ENCODE measurements at places on chromosomes 11 and 22.

DNA sequence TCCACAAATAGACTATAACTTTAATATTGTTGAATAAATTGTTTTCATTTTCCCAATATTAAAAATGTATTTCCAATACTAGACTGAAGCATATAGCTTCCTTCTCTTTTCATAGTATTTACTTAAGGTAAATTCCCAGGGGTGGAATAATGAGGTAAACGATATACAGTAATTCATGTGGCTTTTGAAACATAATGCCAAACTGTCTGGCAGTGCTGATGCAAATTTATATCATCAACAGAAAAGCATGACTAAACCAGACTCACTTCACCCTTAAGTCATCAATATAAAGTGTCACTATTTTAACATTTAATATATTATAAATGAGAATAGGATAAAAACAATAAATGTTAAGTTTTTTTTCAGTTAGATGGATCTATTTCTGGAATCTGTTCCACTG is 13.6 kb downstream of the C2CD3 start:
- DNase-seq: no peak

- DNase-seq: no peak
Observed at GRCh38 chr11:9787981-9788521, 124.2 kb downstream of the SWAP70 start.

- no peak for DNase-seq
Observed at GRCh38 chr11:66322732-66323427, 6.0 kb upstream of the CD248 start.

GRCh38 chr11:84905411-84905810 is 721.7 kb downstream of the DLG2 start:
- no peak for DNase-seq

DNA sequence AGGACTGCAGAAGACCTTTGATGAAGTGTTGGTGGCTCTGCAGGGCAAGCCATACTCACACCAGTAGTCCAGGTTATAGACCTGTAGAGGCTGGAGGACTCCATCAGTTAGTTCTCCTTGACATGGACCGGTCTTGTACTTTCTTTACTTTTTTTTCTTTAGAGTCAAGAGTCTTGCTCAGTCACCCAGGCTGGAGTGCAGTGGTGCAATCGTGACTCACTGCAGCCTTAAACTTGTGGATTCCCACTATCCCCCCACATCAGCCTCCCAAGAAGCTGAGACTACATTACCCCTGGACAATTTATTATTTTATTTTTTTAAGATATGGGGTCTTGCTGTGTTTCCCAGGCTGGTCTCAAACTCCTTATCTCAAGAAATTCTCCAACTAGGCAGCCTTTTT is 49.6 kb upstream of the E2F8 start:
- no peak for DNase-seq

Measured in kidney capillary endothelial cell (primary cell).